MCF 10A (cell line): ENCODE measurements at places on chromosomes 2 and 18.
A peak's percentile ranks its signal among the peaks of the same experiment; 100 is the strongest.

- DNase-seq: no peak
Observed at GRCh38 chr2:164126960-164127660, 391.3 kb upstream of the FIGN start.

GRCh38 chr2:47771211-47771610, 11.7 kb upstream of the MSH6 start:
- peak; percentile 70 for DNase-seq

GRCh38 chr2:26687328-26687727, 5.2 kb upstream of the KCNK3 start:
- no peak for DNase-seq

DNA sequence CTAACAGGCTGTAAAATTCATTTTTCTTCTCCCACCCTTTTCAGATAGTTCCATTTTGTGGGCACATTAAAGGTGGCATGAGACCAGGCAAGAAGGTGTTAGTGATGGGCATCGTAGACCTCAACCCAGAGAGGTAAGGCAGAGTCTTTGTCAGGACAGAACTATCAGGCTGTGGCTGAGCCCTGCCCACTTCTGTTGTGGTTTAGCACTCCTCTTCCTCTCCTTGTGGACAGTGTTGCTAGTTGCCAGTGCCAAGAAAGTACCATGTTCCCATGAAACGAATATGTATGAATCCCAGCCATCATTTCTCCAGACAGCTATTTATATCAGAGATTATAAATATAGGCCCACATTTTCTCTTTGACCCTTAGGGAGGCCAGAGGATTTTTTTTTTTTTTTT, 1.6 kb downstream of the LGALSL start:
- DNase-seq: peak; percentile 45

- DNase-seq: no peak
Observed at GRCh38 chr2:86470890-86471289, 29.7 kb downstream of the KDM3A start.

- no peak for DNase-seq
Observed at GRCh38 chr2:162320864-162321517, 2.5 kb upstream of the IFIH1 start.

DNA sequence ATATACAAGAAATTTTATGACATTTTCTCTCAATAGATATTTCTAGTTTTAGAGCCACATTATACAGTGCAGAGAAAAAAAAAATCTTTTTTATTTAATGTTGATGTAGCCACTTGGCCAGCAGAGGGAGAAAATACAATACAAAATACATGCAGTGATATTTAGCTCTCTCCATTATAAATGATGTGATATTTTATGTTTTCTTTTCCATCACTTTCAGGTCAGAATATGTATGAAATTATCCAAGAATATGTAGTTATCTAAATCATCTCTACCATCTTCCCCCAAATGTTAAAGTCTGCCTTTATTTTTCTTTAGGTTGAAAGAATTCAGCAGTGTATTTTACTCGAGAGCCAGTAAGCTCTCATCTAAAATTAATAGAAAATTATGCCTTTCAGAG, 533.6 kb upstream of the FSHR start:
- no peak for DNase-seq

- no peak for DNase-seq
Observed at GRCh38 chr2:220528180-220528675, 900.8 kb downstream of the SLC4A3 start.
